ENCODE measurements at places on chromosomes 3 and 15.

DNA sequence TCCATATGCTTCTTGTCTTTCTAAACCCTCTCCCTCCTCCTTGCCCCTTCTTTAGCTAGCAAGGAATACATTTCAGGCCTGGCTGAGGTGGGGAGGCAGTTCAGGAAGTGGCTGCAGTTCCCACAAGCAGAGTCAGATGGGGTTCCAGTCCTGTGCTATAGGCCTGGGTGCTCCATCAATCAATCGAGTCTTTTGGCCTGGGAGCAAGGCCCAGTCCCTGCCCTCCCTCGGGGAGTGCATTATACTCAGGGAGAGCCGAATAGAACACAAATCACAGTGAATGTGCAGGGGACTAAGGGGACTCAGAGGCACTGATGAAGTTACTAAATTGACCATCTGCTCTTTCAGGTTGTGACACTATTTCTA lies 58.0 kb upstream of the HERC1 start:
- no peak for DNase-seq

GRCh38 chr3:196966526-196967401 lies 1.9 kb downstream of the PIGZ start:
- DNase-seq: no peak

GRCh38 chr3:197854596-197855343 lies 63.7 kb downstream of the LRCH3 start:
- no peak for DNase-seq

GRCh38 chr3:184611607-184612281 lies 50.2 kb downstream of the EPHB3 start:
- DNase-seq: no peak

GRCh38 chr15:76064375-76064774 lies 4.6 kb downstream of the TMEM266 start:
- no peak for DNase-seq

GRCh38 chr15:57282686-57283085 lies 93.6 kb upstream of the CGNL1 start:
- DNase-seq: no peak

GRCh38 chr3:177778633-177779032 lies 581.4 kb upstream of the TBL1XR1 start:
- peak; percentile 27 for DNase-seq

Measured in Jurkat, Clone E6-1 (cell line).